Transverse colon (tissue), 4 donors: ENCODE measurements at places on chromosomes 11 and 22. TPM values are rescaled to one million over a fixed set of nuclear protein-coding genes. Genes with fewer than 3 reads are reported as not detected.

DNA sequence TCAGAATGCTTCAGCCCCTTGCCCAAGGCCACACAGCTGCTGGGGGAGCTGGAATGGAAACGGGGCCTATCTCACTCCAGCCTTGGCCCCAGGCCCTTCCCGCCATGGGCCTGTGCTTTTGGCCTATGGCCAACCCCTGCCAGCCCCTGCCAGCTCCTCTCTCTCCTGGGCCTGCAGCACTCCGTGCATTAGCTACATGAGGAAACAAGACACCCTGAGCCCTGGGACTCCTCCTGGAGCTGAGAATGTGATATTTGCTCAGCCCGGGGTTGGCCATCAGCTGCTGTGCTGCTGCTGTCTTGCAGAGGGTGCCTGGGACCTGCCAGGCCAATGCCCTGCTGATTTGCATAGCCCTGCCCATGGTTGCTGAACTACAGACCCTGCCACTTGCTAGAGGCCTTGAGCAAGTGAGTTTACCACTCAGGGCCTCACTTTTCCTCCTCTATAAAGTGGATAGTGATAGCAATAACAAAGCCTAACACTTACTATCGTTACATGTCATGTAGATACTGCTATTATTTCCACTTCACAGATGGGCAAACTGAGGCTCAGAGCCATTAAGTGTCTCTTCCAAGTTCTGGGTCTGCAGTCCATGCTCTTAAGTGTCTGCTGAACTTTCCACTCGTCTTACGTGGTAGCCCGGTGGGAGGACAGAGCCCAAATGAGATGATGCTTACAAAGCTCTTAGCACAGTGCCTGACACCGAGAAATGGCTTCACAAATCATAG lies 99.6 kb downstream of the KIAA1671 start:
- H3K27me3 ChIP-seq = no peaks in the 10 kb centered on the region
- peak overlapping the region; percentile 75 for H3K27ac ChIP-seq
- peaks cover 7% of the 10 kb centered on the region for H3K36me3 ChIP-seq
- no peak overlapping the region for H3K4me3 ChIP-seq
- DNase-seq = peak; percentile 51

Gene INCENP
- 10.5 TPM for total RNA-seq

DNA sequence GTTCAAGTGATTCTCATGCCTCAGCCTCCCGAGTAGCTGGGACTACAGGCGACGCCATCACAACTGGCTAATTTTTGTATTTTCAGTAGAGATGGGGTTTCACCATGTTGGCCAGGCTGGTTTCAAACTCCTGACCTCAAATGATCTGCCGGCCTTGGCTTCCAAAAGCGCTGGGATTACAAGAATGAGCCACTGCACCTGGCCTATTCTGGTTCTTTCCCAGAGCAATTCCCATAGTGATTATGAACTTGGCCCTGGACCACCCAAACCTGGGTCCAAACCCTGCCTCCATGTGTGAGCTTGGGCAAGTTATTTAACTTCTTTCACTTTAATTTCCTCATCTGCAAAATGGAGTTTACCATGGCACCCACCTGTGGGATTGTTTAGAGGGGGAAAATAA lies 61.5 kb upstream of the HEPHL1 start:
- no peaks in the 10 kb centered on the region for H3K27me3 ChIP-seq
- no peak overlapping the region for H3K27ac ChIP-seq
- H3K4me1 ChIP-seq = no peaks in the 10 kb centered on the region

- peak; percentile 79 for DNase-seq
- peak overlapping the region; percentile 84 for H3K27ac ChIP-seq
- H3K36me3 ChIP-seq = no peaks in the 10 kb centered on the region
- no peak overlapping the region for H3K4me3 ChIP-seq
- H3K4me1 ChIP-seq = peaks cover 51% of the 10 kb centered on the region
Observed at GRCh38 chr11:61695917-61696316, 15.7 kb downstream of the DAGLA start.
